ENCODE measurements at places on chromosomes 3 and 15.
A peak's percentile ranks its signal among the peaks of the same experiment; 100 is the strongest.

DNA sequence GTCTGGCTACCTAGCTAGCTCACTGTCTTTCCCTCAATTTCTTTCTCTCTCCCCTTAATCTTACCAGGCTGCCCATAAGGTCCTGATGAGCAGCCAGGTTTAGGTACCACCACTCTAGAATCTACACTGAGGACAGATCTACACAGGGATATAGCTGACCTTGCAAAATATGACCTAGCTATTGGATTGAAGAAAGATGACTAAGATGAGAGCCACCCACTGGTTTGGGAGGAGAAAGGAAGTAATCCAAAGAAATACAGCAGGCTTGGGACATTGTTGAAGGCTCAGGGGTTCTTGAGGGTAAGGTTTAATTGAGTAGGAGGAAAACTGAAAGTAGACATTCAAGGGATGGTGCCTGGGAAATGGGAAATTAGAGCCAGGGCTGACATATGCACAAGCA, 142.0 kb upstream of the TMC3 start:
- DNase-seq = no peak

DNA sequence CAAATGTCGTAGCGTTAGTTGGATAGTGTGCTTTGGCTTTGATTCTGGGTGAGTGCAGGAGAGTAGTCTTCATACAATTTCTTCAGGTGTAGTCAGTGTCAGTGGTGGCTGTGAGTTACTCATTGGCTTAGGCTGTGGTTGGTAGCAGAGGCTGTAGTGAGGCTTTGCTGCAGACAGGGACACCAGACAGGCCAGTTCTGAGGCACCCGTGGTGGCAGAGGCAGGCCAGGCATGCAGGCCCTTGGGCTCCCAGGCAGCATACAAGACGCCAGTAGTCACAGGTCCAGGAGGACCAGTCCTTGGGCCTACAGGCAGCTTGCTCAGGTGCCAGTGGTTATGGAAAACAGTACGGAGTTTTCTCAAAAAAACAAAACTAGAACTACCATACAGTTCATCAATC, 61.3 kb downstream of the DMXL2 start:
- DNase-seq = no peak

- peak; percentile 46 for DNase-seq
These were observed 278.3 kb downstream of the LRTM1 start for GRCh38 chr3:54649551-54649950.

GRCh38 chr3:52002748-52003147, 7.1 kb upstream of the RPL29 start:
- DNase-seq = no peak

DNA sequence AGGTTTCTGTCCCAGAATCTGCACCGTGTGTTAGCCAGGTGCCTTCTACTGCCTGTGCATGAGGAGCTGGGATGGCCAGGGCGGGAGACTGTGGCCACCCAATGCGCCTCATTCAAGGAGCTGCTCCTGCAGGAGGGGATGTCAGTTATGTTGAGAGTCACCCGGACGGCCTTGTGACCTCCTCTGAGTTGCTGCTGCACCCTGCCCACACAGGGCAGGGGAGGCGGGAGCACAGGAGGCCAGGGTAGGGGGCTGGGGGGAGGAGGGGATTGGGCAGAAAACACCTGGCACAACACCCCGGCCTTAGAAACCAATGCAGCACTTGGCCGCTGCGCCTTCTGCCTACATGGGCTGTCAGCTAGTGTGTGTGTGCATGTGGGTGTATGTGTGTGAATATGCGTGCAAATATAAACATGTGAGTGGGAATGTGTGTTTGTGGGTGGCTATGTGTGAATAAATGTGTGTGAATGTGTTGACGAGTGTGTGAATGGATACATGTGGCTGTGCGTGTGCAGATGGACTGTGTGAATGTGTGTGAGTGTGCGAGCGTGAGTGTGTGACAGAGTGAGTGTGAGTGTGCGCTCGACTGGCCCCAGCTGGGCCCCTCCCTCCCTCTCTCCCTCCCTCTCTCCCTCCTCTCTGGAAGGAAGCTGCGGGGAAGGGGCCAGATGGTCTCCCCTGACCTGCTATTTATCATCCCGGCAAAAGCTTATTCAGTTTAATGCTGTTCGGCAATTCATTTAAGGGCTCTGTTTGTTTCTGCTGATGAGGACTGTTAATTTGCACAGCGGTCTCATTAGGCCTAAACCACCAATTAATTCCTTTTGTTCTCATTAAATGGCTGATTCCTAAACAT, 106.9 kb downstream of the TLE3 start:
- no peak for DNase-seq

GRCh38 chr3:29932696-29933325, 651.9 kb downstream of the RBMS3 start:
- no peak for DNase-seq

Measured in SK-MEL-5 (cell line).